Endothelial cell of coronary artery (primary cell): ENCODE measurements at places on chromosomes 7 and 10. TPM values are rescaled to one million over a fixed set of nuclear protein-coding genes. Genes with fewer than 3 reads are reported as not detected.

The JAZF1 gene
- total RNA-seq = 3.6 and 5.3 TPM in 2 replicates

The NUTM2E gene
- 0.09 TPM in 1 of 2 replicates, not detected in the other for total RNA-seq

The HOXA11 gene
- 0.09 and 0.47 TPM in 2 replicates for total RNA-seq

The RSPH10B2 gene
- total RNA-seq = 0.09 and 0.19 TPM in 2 replicates

The ITGA8 gene
- under 0.01 and 0.18 TPM in 2 replicates for total RNA-seq

The LMOD2 gene
- 0.09 TPM in 1 of 2 replicates, not detected in the other for total RNA-seq

The ABCA13 gene
- 0.09 TPM in 1 of 2 replicates, not detected in the other for total RNA-seq

The JAKMIP3 gene
- total RNA-seq = under 0.01 TPM in 2 replicates
